Activated T-cell treated with anti-CD3 and anti-CD28 coated beads for 4 hours (primary cell): ENCODE measurements at places on chromosomes 16 and 17.

DNA sequence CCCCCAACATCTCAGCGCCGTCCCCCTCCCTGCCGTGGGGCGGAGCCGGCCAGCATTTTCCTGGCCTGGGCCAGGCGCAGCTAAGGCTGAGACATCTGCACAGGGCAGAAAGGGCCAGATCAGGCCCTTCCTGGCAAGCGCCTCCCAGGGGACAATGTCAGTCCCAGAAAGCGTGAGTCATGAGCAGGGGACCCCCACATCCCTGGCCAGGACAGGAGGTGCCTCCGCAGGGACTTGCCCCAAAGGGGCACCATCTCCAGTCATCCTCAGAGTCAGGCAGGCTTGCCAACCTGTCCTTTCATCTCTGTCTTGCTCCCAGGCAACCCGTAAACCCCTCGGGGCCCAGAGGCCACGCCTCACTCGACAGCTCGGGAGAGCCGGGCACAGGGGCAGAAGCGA is 43.2 kb downstream of the SOCS1 start:
- DNase-seq, result no peak

GRCh38 chr17:42759982-42760651 is 910 bp upstream of the RAMP2 start:
- no peak for DNase-seq

DNA sequence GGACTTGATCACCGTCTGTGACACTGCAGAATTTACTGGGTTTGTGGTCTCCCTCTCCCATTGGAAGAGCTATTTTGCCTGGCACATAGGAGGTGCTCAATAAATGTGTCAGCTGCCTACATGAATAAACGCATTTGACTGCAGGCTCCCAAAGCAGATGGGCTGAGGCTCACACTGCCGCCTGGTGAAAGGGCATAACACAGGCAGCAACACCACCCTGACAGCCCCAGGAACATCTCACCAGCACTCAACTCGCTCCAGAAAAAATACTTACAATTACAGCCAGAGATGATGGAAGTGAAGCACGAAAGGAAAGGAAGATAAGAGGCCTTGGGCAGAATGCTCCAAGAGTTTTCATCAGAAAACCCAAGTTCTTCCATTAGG is 73.9 kb downstream of the RPH3AL start:
- no peak for DNase-seq

GRCh38 chr17:37246085-37246484 is 129.7 kb upstream of the C17orf78 start:
- DNase-seq, result no peak

GRCh38 chr17:10051112-10051511 is 146.0 kb upstream of the RCVRN start:
- no peak for DNase-seq

- no peak for DNase-seq
Measured at GRCh38 chr17:5902181-5903140, 167.7 kb upstream of the WSCD1 start.

DNA sequence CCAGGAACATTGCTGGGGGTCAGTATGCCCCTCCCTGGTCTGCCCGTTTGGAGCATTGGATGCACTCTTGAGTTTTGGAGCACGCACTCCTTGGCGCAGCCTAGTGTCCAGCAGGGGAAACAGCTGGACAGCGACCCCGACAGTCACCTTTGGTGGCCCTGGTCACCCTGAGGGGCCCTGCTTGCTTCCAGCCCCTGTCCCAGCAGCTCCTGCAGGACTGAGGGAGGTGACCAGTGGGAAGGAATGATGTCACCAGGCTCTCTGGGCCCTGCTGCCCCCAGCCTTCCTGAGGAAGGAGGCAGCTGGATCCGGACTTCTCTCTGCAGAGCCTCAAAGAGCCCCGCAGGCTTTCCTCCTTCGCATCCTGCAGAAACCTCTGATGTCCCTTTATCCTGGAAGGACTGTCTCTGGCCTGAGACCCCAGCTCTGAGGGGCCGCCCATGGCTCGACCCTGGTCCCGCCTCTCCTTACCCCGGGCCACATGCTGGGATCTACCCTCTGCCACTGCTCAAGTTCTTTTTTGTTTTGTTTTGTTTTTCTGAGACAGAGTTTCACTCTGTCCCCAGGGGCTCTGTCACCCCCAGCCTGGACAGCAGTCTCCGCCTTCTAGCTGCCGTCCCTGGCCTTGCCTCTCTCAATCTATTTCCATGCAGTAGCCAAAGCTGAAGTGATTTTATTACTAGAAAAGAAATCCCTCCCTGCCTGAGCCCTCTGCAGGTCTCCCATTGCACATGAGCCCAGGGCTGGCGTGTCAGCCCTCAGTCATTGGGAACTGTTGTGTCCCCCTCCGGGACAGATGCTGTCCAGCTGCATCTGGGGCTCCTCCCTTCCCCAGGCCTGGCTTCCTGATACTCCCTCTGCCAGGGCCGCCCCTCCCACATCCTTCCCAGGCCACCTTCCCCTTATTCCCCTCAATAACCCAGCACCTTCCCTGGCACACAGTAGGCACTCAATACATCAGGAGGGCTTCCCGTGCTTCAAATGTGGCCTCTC is 11.6 kb downstream of the ZSCAN10 start:
- DNase-seq, result no peak

DNA sequence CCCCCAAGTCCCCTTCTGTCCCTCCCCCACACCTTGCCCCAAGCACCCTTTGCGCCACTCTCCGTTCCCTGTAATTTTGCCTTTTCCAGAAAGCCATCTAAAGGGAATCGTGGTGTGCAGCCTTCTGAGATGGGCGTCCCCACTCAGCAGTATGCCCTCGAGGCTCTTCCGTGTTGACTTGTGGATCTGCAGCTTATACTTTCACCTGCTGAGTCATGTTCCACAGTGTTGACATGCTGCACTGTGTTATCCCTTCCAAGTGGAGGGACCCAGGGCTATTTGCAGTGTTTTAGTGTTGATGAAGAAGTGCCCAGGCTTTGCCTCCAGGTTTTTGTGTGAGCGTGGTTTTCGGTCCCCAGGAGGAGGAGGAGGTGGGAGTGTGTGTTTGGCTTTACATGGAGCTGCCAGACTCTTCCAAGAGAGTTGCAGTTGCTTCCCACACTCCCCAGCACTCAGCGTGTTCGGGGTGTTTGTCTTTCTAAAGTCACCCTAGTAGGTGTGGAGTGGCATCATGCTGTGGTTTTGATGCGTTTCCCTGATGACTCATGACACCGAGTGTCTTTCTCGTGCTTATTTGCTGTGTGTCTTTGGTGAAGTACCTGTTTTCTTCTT is 32.1 kb upstream of the JPT2 start:
- peak; percentile 37 for DNase-seq

DNA sequence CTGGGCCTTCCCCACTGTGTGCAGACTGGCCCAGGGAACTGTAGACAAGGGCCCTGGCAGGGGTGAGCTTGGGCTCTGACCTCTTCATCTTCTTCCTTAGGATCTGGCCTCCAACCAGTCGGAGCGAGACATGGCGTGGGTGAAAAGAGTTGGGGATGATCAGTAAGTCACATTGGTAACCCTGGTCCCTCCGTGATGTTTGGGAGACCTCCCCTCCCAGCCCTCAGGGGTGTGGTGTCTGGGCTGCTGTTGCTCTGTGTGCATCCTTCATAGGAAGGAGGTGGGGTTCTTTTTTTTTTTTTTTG is 5.5 kb downstream of the TBKBP1 start:
- no peak for DNase-seq
